T-cell (primary cell): ENCODE measurements at places on chromosomes 6 and 20. TPM values are rescaled to one million over a fixed set of nuclear protein-coding genes. Genes with fewer than 3 reads are reported as not detected.
A peak's percentile ranks its signal among the peaks of the same experiment; 100 is the strongest.

- no peak overlapping the region for H3K4me3 ChIP-seq
- H3K27me3 ChIP-seq = no peaks in the 10 kb centered on the region
- DNase-seq = no peak
- no peaks in the 10 kb centered on the region for H3K4me1 ChIP-seq
- no peaks in the 10 kb centered on the region for H3K36me3 ChIP-seq
- H3K27ac ChIP-seq = no peak overlapping the region
Measured at GRCh38 chr20:8287340-8287739, 155.3 kb downstream of the PLCB1 start.

- no peak for DNase-seq
- no peak overlapping the region for H3K4me3 ChIP-seq
- no peak overlapping the region for H3K27ac ChIP-seq
- H3K27me3 ChIP-seq = peaks cover 11% of the 10 kb centered on the region
- no peaks in the 10 kb centered on the region for H3K4me1 ChIP-seq
Measured at GRCh38 chr6:148192310-148192709, 150.3 kb upstream of the SASH1 start.

DNA sequence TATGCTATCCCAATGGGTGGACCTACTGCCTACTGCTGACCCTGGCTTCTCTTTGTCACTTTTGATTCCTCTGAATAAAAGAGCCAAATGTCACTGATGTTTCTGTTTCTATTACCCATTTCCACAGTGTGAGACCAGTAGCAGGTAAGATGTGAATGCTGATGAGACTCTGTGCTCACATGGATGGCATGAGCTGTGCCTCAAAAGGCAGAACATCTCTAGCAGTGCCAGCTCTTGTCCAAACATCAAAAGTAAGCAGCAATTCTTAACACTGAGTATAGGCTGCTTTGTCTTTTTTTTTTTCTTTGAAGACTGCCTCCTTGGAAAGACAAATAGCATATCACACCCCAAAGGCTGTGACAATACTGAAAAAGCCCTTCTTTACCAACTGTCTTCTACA lies 459.2 kb upstream of the RUNX2 start:
- no peaks in the 10 kb centered on the region for H3K4me1 ChIP-seq
- H3K36me3 ChIP-seq = no peaks in the 10 kb centered on the region
- no peak for DNase-seq
- no peaks in the 10 kb centered on the region for H3K27me3 ChIP-seq
- no peak overlapping the region for H3K27ac ChIP-seq

GRCh38 chr6:120173250-120173649 lies 823.7 kb upstream of the MAN1A1 start:
- H3K4me3 ChIP-seq = no peak overlapping the region
- H3K27ac ChIP-seq = no peak overlapping the region
- H3K36me3 ChIP-seq = no peaks in the 10 kb centered on the region
- H3K4me1 ChIP-seq = no peaks in the 10 kb centered on the region
- DNase-seq = no peak

DNA sequence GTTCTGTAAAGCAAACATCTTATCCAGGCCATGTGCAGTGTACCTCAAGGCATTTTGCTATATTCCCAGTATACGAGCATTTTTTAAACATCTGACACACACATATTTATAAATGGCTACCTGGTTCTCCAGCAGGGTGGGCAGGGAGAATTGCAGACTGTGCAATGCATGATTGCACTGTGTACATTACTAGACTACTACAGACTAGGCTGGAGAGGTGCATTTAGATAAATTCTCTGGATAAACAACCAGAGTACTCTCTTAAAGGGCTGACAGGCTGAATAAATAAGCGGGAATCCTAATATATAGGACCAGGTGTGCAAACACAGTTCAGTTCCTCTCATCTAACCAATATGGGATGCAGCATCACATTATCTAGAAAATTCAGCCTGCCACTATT lies 428.3 kb upstream of the ARID1B start:
- H3K4me1 ChIP-seq = no peaks in the 10 kb centered on the region
- H3K27ac ChIP-seq = no peak overlapping the region
- no peaks in the 10 kb centered on the region for H3K36me3 ChIP-seq
- H3K27me3 ChIP-seq = peaks cover 5% of the 10 kb centered on the region
- H3K4me3 ChIP-seq = no peak overlapping the region

DNA sequence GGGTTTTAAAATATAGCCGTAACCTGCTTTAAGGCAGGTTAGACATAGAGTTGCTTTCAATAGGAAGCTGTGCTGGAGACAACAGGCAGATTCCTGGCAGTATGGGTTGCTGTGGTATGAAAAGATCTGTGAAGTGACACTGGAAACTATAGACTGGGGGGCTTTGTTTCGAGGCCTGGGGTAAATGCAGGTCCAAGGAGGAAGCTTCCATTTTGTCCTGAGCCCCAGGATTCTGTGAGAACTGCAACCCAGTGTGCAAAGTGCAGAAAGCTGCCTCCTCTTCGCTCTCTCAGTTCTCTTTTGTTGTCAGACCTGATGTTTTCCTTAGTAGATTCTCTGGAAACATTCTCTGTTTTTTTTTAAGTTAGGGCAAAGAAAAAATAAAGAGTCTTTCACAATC lies 86.9 kb downstream of the LYRM4 start:
- no peak for DNase-seq
- H3K27me3 ChIP-seq = no peaks in the 10 kb centered on the region
- no peak overlapping the region for H3K4me3 ChIP-seq

DNA sequence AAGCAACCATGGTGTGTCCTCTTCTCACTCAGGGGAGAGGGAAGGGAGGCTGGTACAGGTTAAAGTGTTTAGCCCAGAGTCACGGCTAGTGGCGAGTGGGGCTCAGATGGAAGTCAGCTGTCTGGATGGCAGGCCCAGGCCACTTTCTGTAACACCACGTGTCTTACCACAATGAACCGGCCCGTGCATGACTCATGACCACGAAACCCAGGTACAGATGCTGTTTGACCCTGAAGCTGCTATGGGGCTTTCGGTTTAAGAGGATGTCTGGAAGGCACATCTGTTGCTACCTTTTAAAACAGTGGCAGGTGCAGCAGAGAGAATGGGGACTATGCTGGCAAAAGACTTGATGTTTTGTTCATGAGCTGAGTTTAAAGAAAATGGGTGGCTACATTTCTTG lies 36.5 kb upstream of the MPC1 start:
- H3K36me3 ChIP-seq = no peaks in the 10 kb centered on the region
- peak overlapping the region; percentile 82 for H3K27ac ChIP-seq
- DNase-seq = no peak

DNA sequence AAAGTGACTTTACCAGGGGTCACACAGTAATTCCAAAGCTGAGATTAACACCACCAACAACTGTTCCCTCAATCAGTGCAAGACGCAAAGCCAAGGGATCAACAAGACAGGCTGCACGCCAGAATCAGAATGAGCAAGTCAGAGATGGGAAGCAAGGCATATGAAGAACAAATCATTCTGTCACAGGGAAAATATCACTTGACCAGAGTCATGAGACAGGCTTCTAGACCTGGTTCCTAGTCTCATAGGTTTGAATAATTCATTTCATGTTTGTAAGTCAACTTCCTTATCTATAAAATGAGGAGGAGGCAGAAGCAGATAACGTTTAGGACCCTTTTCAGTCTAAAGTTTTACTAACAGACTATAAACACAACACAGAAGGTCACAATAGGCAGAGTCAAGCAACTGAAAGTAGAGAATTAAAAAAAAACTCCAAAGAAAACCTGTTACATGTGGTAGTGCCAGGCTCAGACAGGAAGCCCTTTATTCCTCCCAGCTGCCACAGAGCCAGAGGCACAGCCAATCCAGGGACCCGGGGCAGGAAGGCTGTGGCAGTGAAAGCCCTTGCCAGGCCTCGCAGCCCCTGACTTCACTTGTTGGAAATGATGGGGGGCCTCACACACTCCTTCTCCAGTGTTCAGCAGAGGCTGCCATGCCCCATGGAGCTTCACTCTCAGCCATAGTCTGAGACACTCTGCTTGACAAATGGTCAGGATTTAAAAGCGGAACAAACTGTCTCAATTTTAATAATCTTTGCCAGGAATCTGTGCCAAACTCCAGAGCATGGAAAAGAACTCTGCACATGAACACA lies 29.2 kb upstream of the DST start:
- H3K36me3 ChIP-seq = no peaks in the 10 kb centered on the region
- no peak for DNase-seq
- H3K27ac ChIP-seq = no peak overlapping the region
- peaks cover 3% of the 10 kb centered on the region for H3K4me1 ChIP-seq

DNA sequence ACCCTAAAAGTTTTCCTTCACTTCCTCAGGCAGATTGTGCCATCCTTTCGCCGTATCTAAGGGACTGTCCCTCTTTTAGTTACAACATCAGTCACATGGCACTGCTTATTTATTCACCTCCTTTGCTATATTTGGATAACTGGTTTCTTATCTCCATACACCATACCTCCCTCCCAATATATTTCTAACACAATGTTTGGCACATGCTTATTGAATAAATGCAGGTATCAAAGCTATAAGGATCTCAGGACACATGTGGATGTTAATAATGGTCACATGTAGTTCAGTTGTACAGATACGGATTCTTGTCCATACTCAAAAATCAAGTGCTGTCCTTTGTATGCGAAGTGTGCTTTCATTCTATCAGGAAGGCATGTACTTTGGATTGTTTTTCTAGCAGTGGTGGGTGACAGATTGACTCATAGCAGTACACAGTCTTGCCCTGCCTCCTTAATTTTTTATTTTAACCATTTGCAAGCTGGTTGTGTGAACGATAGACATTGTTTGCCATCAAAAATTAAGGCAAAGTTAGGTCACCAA lies 407.1 kb upstream of the RUNX2 start:
- H3K27me3 ChIP-seq = no peaks in the 10 kb centered on the region
- H3K4me3 ChIP-seq = no peak overlapping the region
- H3K4me1 ChIP-seq = peaks cover 18% of the 10 kb centered on the region
- no peaks in the 10 kb centered on the region for H3K36me3 ChIP-seq
- no peak for DNase-seq

DNA sequence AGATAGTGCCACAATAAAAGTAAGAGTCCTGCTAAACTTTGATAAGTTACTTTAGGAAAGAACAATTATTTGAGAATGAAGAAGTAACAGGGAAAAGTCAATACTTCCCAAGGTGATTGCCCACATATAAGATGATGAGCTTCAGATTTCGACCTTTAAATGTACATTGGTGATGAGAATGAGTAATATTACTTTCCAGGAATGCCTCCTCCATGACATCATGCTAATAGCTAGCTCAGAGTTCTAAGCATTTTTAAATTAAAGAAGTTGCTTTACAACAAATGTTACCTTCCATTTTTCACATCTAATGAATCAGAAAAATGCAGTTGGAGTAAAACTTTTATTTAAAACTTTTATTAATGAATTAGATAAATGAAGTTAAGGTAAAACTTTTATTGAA lies 22.5 kb upstream of the OPN5 start:
- no peak for DNase-seq
- no peaks in the 10 kb centered on the region for H3K4me1 ChIP-seq
- no peak overlapping the region for H3K4me3 ChIP-seq
- H3K36me3 ChIP-seq = no peaks in the 10 kb centered on the region

GRCh38 chr6:103504501-103505154 lies 1355.1 kb downstream of the HACE1 start:
- H3K27me3 ChIP-seq = no peaks in the 10 kb centered on the region
- H3K4me1 ChIP-seq = no peaks in the 10 kb centered on the region
- no peak overlapping the region for H3K27ac ChIP-seq
- DNase-seq = no peak
- H3K36me3 ChIP-seq = no peaks in the 10 kb centered on the region
- no peak overlapping the region for H3K4me3 ChIP-seq

- H3K27me3 ChIP-seq = no peaks in the 10 kb centered on the region
- DNase-seq = no peak
- no peak overlapping the region for H3K27ac ChIP-seq
- no peaks in the 10 kb centered on the region for H3K36me3 ChIP-seq
Measured at GRCh38 chr6:6221787-6222535, 98.5 kb downstream of the F13A1 start.

DNA sequence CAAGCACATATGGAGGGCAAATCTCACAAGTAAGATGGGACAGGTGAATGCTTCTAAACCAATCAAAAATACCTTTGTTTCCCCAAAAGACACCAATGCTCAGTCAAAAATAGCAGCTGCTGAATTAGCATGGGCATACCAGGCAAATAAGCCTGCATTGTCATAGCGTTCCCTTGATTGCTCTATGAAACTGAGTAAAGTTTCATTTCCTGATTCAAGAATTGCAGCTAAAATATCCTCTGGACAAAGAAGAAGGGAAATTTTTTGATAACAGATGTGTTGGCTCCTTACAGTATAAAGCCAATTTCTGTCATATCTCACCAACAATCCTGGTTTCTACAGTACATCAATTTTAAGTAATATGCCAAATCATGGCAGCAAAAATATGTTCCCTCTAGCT lies 3.3 kb upstream of the TMEM14A start:
- H3K27me3 ChIP-seq = no peaks in the 10 kb centered on the region
- H3K27ac ChIP-seq = no peak overlapping the region
- H3K4me1 ChIP-seq = peaks cover 7% of the 10 kb centered on the region

GRCh38 chr20:24701027-24701426 lies 231.6 kb downstream of the SYNDIG1 start:
- peaks cover 31% of the 10 kb centered on the region for H3K27me3 ChIP-seq
- H3K4me1 ChIP-seq = no peaks in the 10 kb centered on the region
- no peak overlapping the region for H3K4me3 ChIP-seq
- no peak for DNase-seq
- no peak overlapping the region for H3K27ac ChIP-seq
- no peaks in the 10 kb centered on the region for H3K36me3 ChIP-seq

- no peaks in the 10 kb centered on the region for H3K36me3 ChIP-seq
- H3K4me1 ChIP-seq = no peaks in the 10 kb centered on the region
Measured at GRCh38 chr6:39908838-39909583, 25.3 kb downstream of the MOCS1 start.

- H3K27me3 ChIP-seq = peaks cover 20% of the 10 kb centered on the region
- H3K4me1 ChIP-seq = no peaks in the 10 kb centered on the region
- no peak overlapping the region for H3K27ac ChIP-seq
- no peak for DNase-seq
Measured at GRCh38 chr6:168457653-168457934, 16.6 kb downstream of the SMOC2 start.

Gene PGBD1
- total RNA-seq = 1.1 TPM

Gene OR2J3
- total RNA-seq = 0.09 TPM

Gene RARS2
- 28.1 TPM for total RNA-seq

Gene WFDC10B
- total RNA-seq = not detected
